ENCODE measurements at places on chromosomes 6 and 20. TPM values are rescaled to one million over a fixed set of nuclear protein-coding genes. Genes with fewer than 3 reads are reported as not detected.

DNA sequence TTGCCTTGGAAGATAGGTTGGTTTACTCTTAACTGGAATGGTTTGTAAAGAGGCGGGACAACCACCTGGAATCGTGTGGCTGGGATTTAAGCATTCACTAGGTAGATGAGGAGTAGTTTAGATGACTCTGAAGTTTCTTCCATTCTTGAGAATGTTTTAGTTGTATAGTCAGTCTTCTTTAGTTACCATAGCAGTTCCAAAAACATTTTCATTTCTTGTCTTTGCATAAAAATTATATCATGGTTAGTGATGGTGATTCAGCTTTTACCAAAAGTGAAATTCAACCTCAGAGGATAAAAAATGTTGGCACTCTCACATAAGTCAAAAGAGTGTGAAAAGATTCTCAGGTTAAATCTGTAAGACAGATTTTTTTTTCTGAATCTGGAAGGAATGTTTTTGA is 70.3 kb downstream of the SMAP1 start:
- no peak for DNase-seq

GRCh38 chr6:149895833-149896271 is 2.1 kb downstream of the RAET1E start:
- peak; percentile 87 for DNase-seq

- DNase-seq: no peak
These were observed 71.9 kb upstream of the PLCB4 start for GRCh38 chr20:8996817-8997512.

DNA sequence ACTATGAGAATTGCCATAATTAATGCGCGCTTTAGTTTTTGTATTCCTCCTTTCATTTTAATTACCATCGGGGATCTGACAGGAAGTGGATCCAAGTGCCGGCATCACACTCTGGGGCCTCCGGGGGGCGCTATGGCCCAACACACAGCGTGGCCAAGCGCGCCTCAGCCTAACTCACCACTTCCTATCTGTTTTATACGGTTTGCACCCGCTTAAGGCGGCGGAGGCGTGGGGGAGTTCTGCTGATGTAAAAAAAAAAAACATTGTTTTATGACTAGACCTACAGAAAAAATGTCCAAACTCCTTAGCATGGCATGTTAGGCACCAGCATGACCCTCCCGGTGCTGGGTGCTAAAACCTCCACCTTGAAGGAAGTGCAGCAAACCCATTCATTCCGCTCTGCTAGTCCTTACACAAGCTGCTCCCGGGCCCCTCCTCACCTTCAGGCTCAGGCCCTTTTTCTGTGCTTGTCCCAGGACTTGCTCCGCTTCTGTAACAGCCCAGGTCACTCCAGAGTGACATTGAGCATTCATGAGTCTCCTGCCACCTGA is 4.5 kb upstream of the EBF4 start:
- DNase-seq: no peak

GRCh38 chr20:47818466-47818865 is 33.2 kb upstream of the SULF2 start:
- DNase-seq: no peak

DNA sequence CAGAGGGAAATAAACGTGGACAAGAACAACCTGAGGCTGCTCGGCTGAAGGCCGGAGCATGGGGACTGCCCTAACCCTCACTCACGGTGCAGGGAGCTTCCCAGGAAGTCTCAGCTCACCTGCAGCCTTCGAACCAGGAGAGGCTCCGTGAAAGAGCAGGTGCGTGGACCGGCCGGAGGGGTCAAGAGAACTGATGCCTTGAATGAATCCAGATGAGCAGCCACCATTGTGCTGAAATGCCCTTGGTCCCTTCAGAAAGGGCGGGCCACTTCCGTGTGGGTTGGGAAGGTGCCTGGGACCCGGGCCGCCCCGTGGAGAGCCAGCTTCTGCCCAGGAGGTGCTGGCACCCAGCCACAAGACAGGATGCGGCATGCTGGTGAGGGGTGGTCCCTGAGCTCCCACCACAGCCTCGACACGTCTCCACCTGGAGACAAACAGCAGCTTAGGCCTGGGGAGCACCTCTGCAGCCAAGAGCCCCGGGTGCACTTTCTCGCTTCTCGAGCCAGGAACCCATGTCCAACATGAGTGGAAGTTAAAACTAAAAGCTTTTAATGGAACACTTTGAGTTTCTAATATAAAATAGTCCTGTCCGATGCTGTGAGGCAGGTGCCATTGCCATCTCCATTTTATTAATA is 83.5 kb downstream of the TTLL2 start:
- no peak for DNase-seq

The NKX2-2 gene
- total RNA-seq: not detected

The TNNC2 gene
- total RNA-seq: not detected

The ADGRB3 gene
- 2.7 TPM for total RNA-seq

Measured in vagina (tissue), 2 donors.